ENCODE measurements at places on chromosomes 2 and 18. TPM values are rescaled to one million over a fixed set of nuclear protein-coding genes. Genes with fewer than 3 reads are reported as not detected.

Gene HNMT
- 26.5 TPM for total RNA-seq

Gene SH3BP4
- total RNA-seq: 62.1 TPM

Gene RPRM
- not detected for total RNA-seq

Gene ASB18
- total RNA-seq: not detected

Gene NCKAP5
- under 0.01 TPM for total RNA-seq

Gene IL1R2
- total RNA-seq: 0.50 TPM

Gene TUBA3E
- not detected for total RNA-seq

Gene DSC2
- not detected for total RNA-seq

Gene ALPP
- total RNA-seq: not detected

Gene NYAP2
- total RNA-seq: not detected

Gene LCT
- total RNA-seq: not detected

Gene KDM3A
- 7.2 TPM for total RNA-seq

Gene FMNL2
- 12.6 TPM for total RNA-seq

Gene IGFBP5
- total RNA-seq: 13.7 TPM

Gene CTAGE1
- not detected for total RNA-seq

Gene SKOR2
- total RNA-seq: not detected

Gene ALPG
- not detected for total RNA-seq

Gene IMPACT
- 18.0 TPM for total RNA-seq

Gene FABP1
- not detected for total RNA-seq

Gene ANKRD53
- 2.2 TPM for total RNA-seq

Gene CHST9
- not detected for total RNA-seq

Gene EFEMP1
- 229 TPM for total RNA-seq

Gene DNAH7
- under 0.01 TPM for total RNA-seq

Gene C2orf78
- not detected for total RNA-seq

Gene TP53I3
- total RNA-seq: 52.5 TPM

Gene ATOH8
- total RNA-seq: 15.1 TPM

Gene NPAS2
- 31.8 TPM for total RNA-seq

Gene SDC1
- 37.7 TPM for total RNA-seq

Gene NFATC1
- 2.7 TPM for total RNA-seq

Gene G6PC2
- not detected for total RNA-seq

Gene YES1
- total RNA-seq: 103 TPM

Gene DNAH6
- under 0.01 TPM for total RNA-seq

Gene TRIM43
- total RNA-seq: not detected

Gene SLC5A7
- total RNA-seq: not detected

Gene AQP4
- total RNA-seq: not detected

Gene GYPC
- total RNA-seq: 100 TPM

Gene MPP4
- total RNA-seq: 4.7 TPM

Gene UGT1A3
- total RNA-seq: not detected

Gene PDCD1
- not detected for total RNA-seq

Gene KLHL41
- 0.34 TPM for total RNA-seq

Gene GATA6
- 9.8 TPM for total RNA-seq

Gene ALK
- not detected for total RNA-seq

Gene ERICH2
- not detected for total RNA-seq

Gene IL37
- not detected for total RNA-seq

Gene NBEAL1
- 6.7 TPM for total RNA-seq

Gene SUMO1
- total RNA-seq: 111 TPM

Gene SERPINB8
- total RNA-seq: 7.4 TPM

Gene SLC25A12
- total RNA-seq: 12.9 TPM

Gene FBXO48
- total RNA-seq: 0.30 TPM

Gene FSHR
- not detected for total RNA-seq

Gene WNT6
- total RNA-seq: not detected

Gene KIF1A
- not detected for total RNA-seq

Gene TRIB2
- 20.0 TPM for total RNA-seq

All from bronchus fibroblast of lung (primary cell).